Fibroblast of skin of scalp (primary cell): ENCODE measurements at places on chromosomes 7 and 10.
A peak's percentile ranks its signal among the peaks of the same experiment; 100 is the strongest.

DNA sequence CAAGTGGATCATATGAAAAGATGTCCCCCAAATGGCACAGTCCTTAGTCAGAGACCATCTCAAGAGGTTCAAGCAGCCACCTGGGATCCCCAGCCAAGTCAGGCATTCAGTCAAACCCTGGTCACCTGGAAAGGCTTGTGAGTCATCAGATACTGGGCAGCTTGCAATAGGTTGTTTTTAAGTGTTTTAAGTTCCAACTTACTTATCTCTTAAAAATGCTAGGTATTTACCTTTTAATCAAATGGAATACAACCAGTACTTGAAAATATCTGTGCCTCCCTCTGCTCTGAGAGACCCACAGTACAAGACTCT lies 262.2 kb downstream of the WDR11 start:
- no peak for DNase-seq

GRCh38 chr10:92419740-92420545 lies 129.0 kb downstream of the MARCHF5 start:
- peak; percentile 24 for DNase-seq

- DNase-seq: no peak
Measured at GRCh38 chr10:110486680-110487410, 10.9 kb upstream of the DUSP5 start.

- no peak for DNase-seq
Measured at GRCh38 chr7:3957472-3958108, 656.5 kb downstream of the SDK1 start.

GRCh38 chr7:30510124-30511075 lies 5.8 kb upstream of the GGCT start:
- DNase-seq: peak; percentile 27

GRCh38 chr7:140049339-140050024 lies 13.3 kb downstream of the PARP12 start:
- DNase-seq: peak; percentile 41

DNA sequence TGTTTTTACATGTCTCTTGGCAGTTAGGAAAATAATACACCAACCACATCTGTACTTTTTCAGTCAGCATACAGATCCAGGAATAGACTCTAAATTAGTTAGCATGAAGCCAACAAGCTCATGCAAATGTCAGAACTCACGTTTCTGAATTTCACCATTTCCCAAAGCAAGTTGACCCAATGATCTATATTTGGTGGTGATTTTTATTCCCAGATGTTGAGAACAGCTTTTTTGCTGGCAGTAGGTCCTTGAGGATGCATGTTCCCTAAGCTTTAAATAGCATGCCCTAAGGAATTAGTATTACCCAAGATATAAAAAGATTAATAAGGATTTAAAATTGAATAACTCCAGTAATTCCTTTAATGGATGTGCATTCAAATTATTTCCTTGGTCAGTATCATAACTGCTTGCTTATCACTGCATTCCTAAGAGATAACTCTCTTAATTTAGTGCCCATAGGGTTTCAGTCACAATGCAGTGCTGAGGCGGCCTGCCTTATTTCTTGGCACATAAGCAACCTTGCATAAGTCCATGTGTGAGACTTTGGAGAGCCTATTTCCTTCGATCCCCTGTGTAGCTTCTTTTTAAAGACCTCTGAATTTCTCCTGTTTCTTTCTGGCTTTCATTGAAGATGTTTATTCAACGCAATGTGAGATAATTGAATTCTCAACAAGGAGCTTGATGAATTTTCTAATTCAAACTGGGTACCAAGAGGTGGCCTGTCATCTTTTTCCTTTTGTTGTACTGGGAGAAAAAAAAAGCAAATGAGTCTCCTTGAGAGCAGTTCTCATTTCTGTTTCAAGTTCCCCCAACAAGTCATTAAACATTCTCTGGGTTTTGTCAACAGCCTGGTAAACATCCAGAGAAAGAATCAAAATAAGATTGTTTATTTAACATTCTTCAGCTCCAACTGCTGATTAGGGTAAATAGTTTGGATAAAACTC lies 135.3 kb upstream of the MEOX2 start:
- DNase-seq: peak; percentile 33

GRCh38 chr10:48838834-48839233 lies 100.8 kb downstream of the LRRC18 start:
- DNase-seq: no peak

- no peak for DNase-seq
Measured at GRCh38 chr7:70700055-70700940, 431.6 kb upstream of the GALNT17 start.

GRCh38 chr7:107332488-107333269 lies 137.2 kb upstream of the GPR22 start:
- DNase-seq: no peak

DNA sequence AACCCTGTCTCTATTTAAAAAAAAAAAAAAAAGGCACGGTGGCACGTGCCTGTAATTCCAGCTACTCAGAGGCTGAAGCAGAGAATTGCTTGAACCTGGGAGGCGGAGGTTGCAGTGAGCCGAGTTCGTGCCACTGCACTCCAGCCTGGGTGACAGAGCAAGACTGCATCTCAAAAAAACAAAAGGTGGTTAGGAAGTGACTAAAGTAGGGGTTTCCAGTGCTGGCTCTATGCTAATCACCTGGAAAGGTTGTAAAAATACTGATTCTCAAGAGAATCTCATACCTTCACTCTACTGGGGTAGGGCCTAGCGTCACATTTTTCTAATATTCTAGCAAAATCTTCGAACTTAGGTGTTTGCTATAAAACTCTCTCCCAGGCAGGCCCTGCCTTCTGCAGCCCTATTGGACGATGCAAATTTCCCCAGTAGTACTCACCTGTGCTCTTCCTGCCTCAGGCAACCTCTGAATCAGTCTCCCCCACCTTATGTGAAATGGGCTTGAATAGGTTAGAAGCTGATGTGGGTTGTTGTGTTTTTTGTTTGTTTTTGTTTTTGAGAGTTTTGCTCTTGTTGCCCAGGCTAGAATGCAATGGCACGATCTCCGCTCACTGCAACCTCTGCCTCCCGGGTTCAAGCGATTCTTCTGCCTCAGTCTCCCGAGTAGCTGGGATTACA lies 3.5 kb downstream of the ZP3 start:
- DNase-seq: no peak

GRCh38 chr7:155852426-155853301 lies 40.4 kb upstream of the SHH start:
- no peak for DNase-seq

GRCh38 chr7:139118805-139119485 lies 9.4 kb upstream of the ZC3HAV1 start:
- no peak for DNase-seq

GRCh38 chr7:132437730-132438129 lies 138.5 kb downstream of the PLXNA4 start:
- no peak for DNase-seq

GRCh38 chr7:110308791-110309190 lies 782.1 kb upstream of the LRRN3 start:
- no peak for DNase-seq

DNA sequence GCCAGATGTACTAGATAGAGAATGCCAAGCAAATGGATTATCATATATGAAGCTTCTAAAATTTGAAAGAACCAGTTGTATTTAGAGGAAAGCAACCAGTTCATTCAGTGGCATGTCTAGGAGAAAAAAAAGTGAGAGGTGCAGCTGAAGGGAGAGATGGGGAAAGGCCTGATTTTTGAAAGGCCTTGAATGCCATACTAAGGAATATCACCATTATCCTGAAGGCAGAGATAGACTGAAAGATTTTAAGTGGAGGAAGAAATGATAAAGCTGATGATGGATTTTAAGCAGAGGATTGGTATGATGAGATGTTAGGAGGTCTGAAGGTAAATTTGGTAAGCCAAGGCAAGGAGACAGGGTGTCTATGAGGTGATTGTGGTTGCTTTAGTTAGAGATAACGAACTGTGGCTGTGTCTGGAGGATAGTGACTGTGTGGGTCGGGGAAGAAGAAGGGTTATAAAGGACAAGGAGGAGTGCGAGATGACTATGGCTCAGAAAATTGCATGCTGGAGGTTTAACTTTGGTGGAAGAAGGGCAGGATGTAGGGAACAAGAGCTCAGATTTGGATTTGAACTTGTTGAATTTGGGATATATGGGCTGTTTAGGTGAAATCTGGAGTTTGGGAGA lies 330.8 kb downstream of the EXOC4 start:
- DNase-seq: no peak

GRCh38 chr7:22182149-22182548 lies 174.8 kb downstream of the RAPGEF5 start:
- DNase-seq: no peak

GRCh38 chr7:54802114-54802513 lies 43.1 kb upstream of the SEC61G start:
- no peak for DNase-seq

- peak; percentile 71 for DNase-seq
Measured at GRCh38 chr7:79789584-79790345, 336.3 kb upstream of the MAGI2 start.

- DNase-seq: no peak
Measured at GRCh38 chr7:77858278-77858677, 59.7 kb downstream of the PHTF2 start.

GRCh38 chr10:78377356-78377755 lies 343.7 kb downstream of the RPS24 start:
- peak; percentile 69 for DNase-seq

DNA sequence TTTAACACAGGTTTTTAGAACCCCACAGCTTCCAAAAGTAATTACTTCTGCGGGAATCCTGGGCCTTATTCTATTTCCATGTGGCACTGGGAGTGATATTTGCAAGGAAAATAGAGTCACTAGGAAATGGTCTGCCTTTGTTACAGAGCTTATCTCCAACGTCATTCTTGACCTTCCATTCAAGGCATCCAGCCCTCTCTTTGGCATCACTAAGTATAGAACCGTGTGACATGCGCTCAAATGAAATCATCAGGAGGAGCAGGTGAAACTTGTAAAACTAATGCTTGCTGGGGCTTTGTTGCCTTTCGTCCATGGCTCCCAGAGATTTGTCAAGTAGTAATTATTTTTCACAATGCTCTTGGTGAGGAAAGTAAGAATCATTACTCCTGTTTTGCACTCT lies 73.4 kb downstream of the PAPSS2 start:
- no peak for DNase-seq

DNA sequence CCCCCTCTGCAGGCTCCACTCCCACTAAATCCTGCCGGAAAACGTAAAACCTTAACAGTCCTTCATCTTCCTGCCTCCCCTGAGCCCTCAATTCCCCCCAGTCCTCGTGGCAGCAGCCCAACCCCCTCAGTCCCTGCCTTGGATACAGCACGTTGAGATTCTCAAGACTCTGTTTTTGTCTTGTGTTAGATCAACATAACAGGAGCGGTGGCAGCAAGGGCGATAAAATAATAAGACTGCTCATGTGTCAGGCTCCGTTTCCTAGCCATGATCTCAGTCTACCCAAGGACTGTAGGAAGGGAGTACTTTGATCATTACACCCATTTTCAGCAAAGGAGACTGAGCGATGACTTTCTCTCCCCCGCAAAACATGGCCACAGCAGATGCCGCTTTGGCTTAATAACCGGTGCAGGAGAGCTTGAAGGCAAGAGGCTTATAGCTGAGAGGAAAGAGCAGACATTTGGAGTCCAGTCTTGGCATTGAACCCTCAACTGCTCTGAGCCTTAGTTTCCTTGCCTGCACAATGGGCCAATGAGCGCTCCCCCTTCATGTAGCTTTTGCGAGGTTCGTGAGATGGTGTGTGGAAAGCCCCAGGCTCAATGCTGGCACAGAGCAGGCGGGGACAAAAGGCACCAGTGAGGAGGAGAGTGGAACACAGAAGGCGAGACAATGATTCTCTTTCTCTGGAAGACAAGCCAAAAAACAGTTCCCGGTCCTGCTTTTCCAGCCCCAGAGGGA lies 42.1 kb upstream of the PCBD1 start:
- DNase-seq: no peak

DNA sequence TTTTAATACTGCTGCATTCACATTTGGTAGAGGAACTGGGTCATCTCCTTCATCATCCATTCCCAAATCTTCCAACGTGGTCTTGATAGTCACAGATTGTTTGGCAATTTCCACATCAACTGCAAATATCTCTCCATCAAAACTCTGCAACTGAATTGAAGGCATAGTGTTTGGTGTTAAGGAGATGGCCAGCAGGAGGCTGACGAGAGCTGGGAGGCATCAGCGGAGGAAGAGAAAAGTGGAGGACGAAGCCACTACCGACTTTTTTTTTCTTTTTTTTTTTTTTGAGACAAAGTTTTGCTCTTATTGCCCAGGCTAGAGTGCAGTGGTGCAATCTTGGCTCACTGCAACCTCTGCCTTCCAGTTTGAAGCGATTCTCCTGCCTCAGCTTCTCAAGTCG lies 205.0 kb upstream of the KCTD7 start:
- no peak for DNase-seq

DNA sequence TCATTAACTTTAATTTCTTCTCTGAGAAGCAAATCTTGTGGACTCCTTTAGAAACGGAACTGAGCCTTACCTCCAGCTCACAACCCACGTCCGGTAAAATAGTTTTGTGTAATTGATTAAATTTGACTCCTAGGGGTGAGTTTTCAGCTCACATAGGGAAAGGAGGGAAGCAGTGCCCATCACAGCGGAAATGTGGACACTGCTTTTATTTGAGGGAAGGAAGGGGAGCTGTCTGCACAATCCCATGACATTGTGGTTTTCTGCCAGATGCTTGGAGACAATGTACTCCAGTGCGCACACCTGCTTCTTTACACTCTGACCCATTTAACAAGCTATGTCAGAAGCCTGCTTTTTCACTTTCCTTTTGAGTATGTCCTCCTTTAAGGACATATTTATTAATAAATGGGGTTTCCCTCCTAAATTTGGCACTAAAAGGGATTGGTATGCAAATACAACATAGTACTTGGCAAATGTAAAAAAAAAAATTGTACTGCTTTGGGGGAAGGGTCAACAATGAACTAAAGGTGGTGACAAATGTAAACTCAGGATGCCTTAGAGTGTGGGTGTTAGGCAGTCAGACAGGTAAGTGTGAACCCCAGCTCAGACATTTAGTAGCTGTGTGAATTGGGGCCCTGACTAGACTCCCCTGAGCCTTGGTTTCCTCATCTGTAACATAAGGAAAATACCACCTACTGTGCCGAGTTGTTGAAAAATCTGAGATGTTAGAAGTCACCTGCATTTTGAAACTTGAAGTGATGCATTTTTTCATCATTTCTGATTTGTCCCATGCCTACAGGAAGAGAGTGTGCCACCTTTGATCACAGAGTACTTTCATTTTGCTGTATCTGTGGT lies 90.2 kb upstream of the KLF6 start:
- no peak for DNase-seq

DNA sequence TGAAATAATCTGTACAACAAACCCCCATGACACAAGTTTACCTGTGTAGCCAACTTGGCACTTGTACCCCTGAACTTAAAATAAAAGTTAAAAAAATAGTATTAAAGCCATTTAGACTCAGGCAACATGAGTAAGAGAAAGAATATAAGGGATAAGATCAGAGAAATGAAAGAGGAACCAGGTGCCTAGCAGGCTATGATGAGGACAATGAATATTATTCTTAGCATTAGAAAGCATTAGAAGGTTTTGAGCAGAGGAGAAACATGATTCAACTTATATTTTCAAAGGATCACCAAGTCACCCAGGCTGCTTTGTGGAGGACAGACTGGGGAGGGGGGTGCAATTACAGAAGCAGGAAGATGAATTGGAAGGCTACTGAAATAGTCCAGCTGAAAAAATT lies 48.1 kb upstream of the TES start:
- DNase-seq: no peak

GRCh38 chr7:22639396-22639795 lies 87.6 kb upstream of the IL6 start:
- DNase-seq: no peak
